ENCODE measurements at places on chromosomes 7 and 10. TPM values are rescaled to one million over a fixed set of nuclear protein-coding genes. Genes with fewer than 3 reads are reported as not detected.

The KLF14 gene
- total RNA-seq, result not detected

The HYAL4 gene
- total RNA-seq, result not detected

The OR2A12 gene
- total RNA-seq, result not detected

The SFRP5 gene
- not detected for total RNA-seq

The REEP3 gene
- 71.1 TPM for total RNA-seq

The AKR1C8 gene
- not detected for total RNA-seq

The NRG3 gene
- total RNA-seq, result 1.0 TPM

The OR9A2 gene
- not detected for total RNA-seq

The ABCA13 gene
- 0.73 TPM for total RNA-seq

The VWA2 gene
- 0.36 TPM for total RNA-seq

The PLXNA4 gene
- under 0.01 TPM for total RNA-seq

The CNPY1 gene
- total RNA-seq, result not detected

The GIGYF1 gene
- 14.3 TPM for total RNA-seq

The GNGT1 gene
- total RNA-seq, result not detected

The SPDYE5 gene
- total RNA-seq, result 0.15 TPM

All from melanocyte of skin (primary cell).